Pericardium fibroblast (primary cell): ENCODE measurements at places on chromosomes 3 and 15. TPM values are rescaled to one million over a fixed set of nuclear protein-coding genes. Genes with fewer than 3 reads are reported as not detected.

The CX3CR1 gene
- total RNA-seq: not detected in 2 replicates

The CPLX3 gene
- total RNA-seq: not detected in 2 replicates

The TIMP4 gene
- total RNA-seq: 13.1 and 13.7 TPM in 2 replicates

The GPR149 gene
- total RNA-seq: not detected in 2 replicates

The U2SURP gene
- total RNA-seq: 22.3 and 26.1 TPM in 2 replicates
